WTC11 (cell line): ENCODE measurements at places on chromosomes 12 and 14. TPM values are rescaled to one million over a fixed set of nuclear protein-coding genes. Genes with fewer than 3 reads are reported as not detected.

- DNase-seq, result no peak
- H3K4me1 ChIP-seq, result no peaks in the 10 kb centered on the region
- H3K36me3 ChIP-seq, result peaks cover 56% of the 10 kb centered on the region
These were observed 18.7 kb downstream of the SART3 start for GRCh38 chr12:108542320-108542719.

DNA sequence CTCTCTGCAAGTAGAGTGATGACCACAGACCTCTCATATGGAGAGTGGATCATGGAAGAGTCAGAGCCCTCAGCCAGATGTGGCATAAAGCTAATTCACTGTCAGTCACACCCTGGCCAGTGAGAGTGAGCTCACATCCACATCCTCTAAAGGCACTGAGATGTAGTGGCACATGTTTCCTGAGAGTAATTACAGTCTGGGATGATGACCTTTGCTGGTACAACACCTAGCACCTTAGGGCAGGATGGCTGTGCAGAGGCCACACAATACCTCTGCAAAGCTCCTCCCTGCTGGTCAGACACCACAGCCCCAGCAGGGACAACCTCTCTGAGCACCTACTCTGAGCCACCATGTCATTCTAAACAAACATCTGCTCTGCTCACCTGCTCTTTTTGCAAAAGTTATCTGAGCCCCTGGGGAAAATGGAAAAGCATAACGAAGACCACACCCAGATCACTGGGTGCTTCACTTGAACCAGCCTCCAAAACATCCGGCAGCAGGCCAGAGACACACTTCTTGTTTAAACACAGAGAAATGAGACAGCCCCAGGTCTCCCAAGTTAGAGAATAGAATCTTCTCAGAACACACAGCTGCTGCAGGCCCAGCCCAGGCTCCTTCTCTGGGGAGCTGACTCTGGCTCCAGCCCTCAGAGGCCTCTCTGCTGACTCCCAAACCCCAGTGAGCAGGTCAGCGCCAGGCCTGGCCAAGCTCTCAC, 30.3 kb downstream of the PITPNM2 start:
- H3K4me3 ChIP-seq, result no peak overlapping the region
- H3K27me3 ChIP-seq, result no peaks in the 10 kb centered on the region
- H3K27ac ChIP-seq, result no peak overlapping the region
- 0 out of 2 replicates have a peak, but pooled peaks cover 5% of the 10 kb centered on the region for H3K4me1 ChIP-seq

DNA sequence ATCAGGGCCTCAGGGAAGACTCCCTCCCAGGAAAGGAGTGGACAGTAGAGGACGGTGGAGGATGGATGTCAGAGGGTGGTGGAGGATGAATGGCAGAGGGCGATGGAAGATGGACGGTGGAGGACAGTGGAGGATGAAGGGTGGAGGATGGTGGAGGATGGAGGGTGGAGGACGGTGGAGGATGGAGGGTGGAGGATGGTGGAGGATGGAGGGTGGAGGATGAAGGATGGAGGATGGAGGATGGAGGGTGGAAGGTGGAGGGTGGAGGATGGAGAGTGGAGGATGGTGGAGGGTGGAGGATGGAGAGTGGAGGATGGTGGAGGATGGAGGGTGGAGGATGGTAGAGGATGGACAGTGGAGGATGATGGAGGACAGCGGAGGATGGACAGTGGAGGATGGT, 95.9 kb downstream of the LRRC74A start:
- H3K4me1 ChIP-seq, result peaks cover 93% of the 10 kb centered on the region
- no peak for DNase-seq
- no peaks in the 10 kb centered on the region for H3K27me3 ChIP-seq
- H3K4me3 ChIP-seq, result no peak overlapping the region
- no peaks in the 10 kb centered on the region for H3K36me3 ChIP-seq

GRCh38 chr12:78645956-78646355, 218.6 kb upstream of the SYT1 start:
- no peak overlapping the region for H3K27ac ChIP-seq
- no peak overlapping the region for H3K4me3 ChIP-seq
- 0 out of 2 replicates have a peak, but pooled peaks cover 3% of the 10 kb centered on the region for H3K4me1 ChIP-seq
- H3K36me3 ChIP-seq, result peaks cover 18% of the 10 kb centered on the region

DNA sequence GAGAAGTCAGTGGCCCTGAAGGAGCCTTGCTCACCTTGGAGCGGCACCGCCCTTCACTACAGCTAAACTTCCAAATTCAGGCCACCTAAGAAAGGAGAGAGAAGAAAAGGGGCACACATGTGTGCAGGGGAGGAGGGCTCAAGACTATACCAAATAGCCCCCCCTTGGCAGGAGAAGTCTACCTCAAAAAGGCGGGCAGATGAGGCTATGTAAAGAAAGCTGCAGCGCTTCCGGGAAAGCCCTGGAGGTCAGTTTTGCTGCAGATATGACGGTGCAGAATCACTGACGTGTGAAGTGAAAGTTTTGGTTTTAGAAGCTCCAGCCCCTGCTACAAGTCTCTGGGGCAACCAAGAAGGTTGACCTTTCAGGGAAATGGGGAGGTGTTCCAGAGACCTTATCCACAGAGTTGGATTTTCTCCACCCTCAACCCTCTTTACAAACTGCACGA, 48.2 kb upstream of the PNMA1 start:
- no peak overlapping the region for H3K4me3 ChIP-seq
- no peak overlapping the region for H3K27ac ChIP-seq
- no peaks in the 10 kb centered on the region for H3K36me3 ChIP-seq
- no peak for DNase-seq

DNA sequence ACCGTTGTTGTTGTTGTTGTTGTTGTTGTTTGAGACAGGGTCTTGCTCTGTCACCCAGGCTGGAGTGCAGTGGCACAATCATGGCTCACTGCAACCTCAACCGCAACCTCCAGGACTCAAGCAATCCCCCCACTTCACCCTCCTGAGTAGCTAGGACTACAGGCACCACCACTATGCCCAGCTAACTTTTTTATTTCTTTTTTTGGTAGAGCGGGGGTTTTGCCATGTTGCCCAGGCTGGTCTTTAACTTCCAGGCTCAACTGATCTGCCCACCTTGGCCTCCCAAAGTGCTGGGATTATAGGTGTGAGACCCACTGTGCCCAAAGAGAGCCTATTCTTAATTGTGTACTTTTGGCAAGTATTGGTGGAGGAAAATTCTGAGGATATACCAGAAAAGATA, 25.7 kb downstream of the MOK start:
- H3K27ac ChIP-seq, result no peak overlapping the region
- H3K27me3 ChIP-seq, result no peaks in the 10 kb centered on the region; the same call in 1 of the 2 replicates
- H3K4me3 ChIP-seq, result no peak overlapping the region
- DNase-seq, result no peak

- H3K36me3 ChIP-seq, result no peaks in the 10 kb centered on the region
- H3K4me1 ChIP-seq, result peaks cover 11% of the 10 kb centered on the region
- H3K27me3 ChIP-seq, result no peaks in the 10 kb centered on the region
- H3K4me3 ChIP-seq, result no peak overlapping the region
- DNase-seq, result no peak
These were observed 116.6 kb downstream of the GCH1 start for GRCh38 chr14:54785778-54786770.

- H3K36me3 ChIP-seq, result no peaks in the 10 kb centered on the region
- no peak for DNase-seq
- H3K4me3 ChIP-seq, result no peak overlapping the region
- no peaks in the 10 kb centered on the region; the same call in 1 of the 2 replicates for H3K27me3 ChIP-seq
- peaks cover 65% of the 10 kb centered on the region for H3K4me1 ChIP-seq
These were observed 410.8 kb downstream of the NAV3 start for GRCh38 chr12:78241446-78241845.

GRCh38 chr14:49623941-49624839, 3.6 kb downstream of the MGAT2 start:
- no peak overlapping the region for H3K4me3 ChIP-seq
- peak overlapping the region; percentile 32; the same call in 1 of the 2 replicates for H3K27ac ChIP-seq
- H3K27me3 ChIP-seq, result no peaks in the 10 kb centered on the region
- peaks cover 17% of the 10 kb centered on the region for H3K4me1 ChIP-seq

DNA sequence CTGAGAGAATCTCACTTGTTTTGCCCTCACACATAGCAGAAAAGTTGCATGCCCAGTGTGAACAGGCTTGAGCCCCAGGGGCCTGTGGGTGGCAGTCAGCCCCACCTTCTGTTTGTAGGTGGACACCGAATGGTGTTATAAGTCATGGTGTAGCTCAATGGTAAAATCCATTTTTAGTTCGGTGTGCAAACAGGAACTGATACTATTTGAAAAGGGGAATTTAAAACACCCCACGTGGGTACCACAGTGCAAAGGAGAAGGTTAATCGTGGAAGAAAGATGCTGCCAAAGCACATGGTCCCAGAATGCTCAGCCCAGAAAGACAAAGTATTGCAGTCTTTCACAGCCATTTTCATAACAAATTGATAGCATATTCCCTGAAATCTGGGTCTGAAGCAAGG, 71.8 kb upstream of the GZMB start:
- no peak overlapping the region for H3K4me3 ChIP-seq
- no peaks in the 10 kb centered on the region for H3K36me3 ChIP-seq
- H3K27me3 ChIP-seq, result no peaks in the 10 kb centered on the region; the same call in 1 of the 2 replicates
- H3K4me1 ChIP-seq, result peaks cover 5% of the 10 kb centered on the region; the same call in 1 of the 2 replicates
- no peak for DNase-seq

- H3K27ac ChIP-seq, result peak overlapping the region; percentile 64; the same call in 1 of the 2 replicates
- DNase-seq, result no peak
- H3K36me3 ChIP-seq, result no peaks in the 10 kb centered on the region
- no peaks in the 10 kb centered on the region for H3K27me3 ChIP-seq
These were observed 356.2 kb downstream of the NELL2 start for GRCh38 chr12:44519931-44520330.

DNA sequence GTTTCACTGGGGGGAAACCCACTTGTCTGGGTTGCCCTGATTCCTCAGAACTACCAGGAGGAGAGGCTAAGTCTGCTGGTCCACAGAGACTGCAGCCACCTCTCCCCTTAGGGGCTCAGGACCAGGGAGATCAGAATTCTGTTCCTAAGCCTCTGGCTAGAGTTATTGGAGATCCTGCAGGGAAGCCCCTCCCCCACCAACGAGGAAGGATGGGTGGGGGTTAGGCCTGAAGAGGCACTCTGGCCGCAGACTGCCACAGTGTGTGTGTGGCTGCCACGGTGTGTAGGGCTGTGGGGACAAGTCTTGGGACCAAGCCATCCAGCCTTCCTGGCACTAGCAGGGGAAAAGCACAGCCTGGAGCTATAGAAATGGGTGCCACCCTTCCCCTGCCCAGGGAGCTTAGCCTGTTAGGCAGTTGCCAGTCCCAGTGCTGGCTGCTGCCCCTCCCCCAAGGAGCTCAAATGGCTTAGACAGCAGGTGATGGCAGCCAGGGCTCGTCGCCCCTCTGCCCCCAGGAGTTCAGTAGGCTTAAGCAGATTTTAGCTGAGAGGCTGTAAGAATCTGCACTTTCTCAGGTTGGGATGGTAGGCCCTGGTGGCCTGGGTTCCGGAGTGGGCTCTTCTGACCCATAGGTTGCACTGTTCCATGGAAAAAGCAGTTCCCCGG, 107.7 kb downstream of the ERGIC2 start:
- DNase-seq, result peak; percentile 16
- H3K4me1 ChIP-seq, result peaks cover 19% of the 10 kb centered on the region
- H3K4me3 ChIP-seq, result no peak overlapping the region
- H3K27ac ChIP-seq, result no peak overlapping the region

Gene C12orf75
- total RNA-seq, result 25.5 to 31.2 TPM (median 27.4 TPM) in 3 replicates

Gene VPS29
- total RNA-seq, result 51.2 to 66.3 TPM (median 54.4 TPM) in 3 replicates

Gene BCL2L14
- total RNA-seq, result 0.87 to 0.94 TPM (median 0.90 TPM) in 3 replicates

Gene NDUFA12
- total RNA-seq, result 87.3 to 102 TPM (median 97.0 TPM) in 3 replicates
